ENCODE measurements at places on chromosomes 12 and 14.

DNA sequence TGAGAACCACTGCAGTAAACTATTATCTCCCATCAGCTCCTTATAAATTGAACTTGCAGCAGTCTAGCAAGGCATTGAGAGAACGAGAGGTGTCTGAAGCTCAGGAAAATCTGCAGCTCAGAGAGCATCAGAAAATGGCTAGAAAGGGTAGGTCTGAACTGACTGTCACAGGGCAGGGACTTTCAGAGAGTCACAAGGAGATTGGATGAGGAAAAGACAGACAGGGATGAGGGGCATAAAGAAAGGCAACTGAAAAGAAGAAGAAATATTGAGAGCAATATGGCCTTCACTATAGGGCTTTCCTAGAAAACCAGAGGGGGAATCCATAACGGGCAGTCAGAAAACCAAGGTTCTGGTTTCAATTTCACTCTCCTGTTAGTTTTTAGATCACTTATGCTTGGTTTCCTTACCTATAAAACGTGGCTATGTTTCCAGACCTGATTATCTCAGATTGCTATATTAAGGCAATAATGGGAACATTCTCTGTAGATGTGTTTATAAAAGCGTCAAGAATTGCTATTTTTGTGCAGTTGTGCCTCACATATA lies 40.9 kb downstream of the PDE6H start:
- DNase-seq, result no peak

GRCh38 chr14:68655021-68655831 lies 137.6 kb downstream of the ZFP36L1 start:
- DNase-seq, result no peak

GRCh38 chr14:70808416-70809224 lies 693 bp downstream of the MAP3K9 start:
- DNase-seq, result no peak

DNA sequence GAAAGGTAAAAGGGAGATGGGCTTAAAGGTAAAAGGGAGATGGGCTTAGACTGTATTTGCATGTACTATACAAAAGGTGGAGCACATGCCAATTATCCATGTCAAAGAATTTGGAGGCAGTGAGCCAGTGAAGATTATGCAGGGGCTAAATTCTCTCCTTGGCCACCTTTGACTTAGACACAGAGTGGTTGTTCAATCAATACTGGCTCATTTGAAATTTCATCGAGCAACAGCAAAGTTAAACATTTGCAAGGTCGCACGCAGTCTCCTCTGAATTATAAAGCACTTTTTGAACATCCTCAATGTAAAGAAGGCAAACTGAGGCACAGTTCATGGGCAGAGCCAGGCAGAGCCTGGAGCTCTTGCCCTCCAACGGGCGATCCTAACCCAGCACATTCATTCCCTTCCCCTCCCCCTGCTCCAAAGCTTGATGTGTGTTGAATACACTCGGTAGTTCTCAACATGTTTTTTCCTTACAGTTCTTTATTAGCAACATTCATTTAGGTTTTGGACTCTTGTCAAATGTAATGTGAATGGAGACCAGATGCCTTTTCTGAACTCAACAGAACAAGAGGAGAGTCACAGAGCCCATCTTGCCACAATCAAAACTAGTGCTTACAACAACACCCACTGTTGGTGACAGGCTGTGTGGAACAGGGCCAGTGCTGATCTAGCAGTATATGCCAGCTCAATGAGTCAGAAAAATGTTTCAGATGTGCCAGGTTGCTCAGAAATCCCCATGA lies 169.7 kb upstream of the G2E3 start:
- DNase-seq, result no peak

- DNase-seq, result no peak
These were observed at the start of gene PAH for GRCh38 chr12:102917026-102917787. Gene PAH, minus strand, starts transcription at chr12:102917244. Its CDS starts 114 bp downstream, at chr12:102917130.

DNA sequence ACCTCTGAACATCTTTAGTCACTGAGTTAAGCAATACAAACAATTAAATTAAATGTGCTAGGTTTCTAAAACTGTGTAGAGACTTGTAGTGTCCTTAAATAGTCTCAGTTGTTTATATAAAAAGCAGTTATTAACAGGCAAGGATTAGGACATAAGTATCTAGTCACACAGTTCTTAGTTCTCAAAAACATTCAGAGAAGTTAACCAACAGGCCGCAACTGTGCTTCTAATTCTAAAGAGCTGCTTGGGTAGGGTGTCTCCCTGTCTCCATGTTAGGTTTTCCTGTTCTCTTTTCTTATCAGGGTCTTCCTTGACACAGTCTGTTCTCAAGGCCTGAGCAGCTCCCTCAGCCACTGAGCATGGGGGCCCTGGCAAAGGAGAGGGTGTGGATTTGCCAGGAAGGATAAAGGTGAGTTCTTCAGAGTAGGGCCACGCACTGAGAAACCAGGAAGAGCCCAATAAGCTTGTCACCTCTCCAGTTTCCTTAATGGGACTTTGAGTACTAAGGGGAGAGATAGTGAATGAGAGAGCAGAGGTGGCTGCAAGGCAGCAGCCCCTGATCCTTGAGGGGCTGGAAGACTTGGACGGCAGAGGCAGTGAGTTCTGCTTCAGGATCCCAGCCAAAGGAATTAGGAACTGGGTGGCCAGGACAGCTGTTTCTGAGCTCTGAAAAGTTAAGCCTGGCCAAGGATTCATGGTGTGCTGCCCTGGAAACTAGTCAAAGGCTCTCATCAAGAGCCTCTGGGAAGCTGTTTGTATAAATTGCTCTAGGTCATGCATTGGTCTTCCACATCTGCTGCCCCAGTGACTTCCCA lies 177.3 kb downstream of the MYRFL start:
- DNase-seq, result no peak

GRCh38 chr14:20934148-20934762 lies 21.0 kb upstream of the RNASE2 start:
- DNase-seq, result peak; percentile 3

GRCh38 chr14:79749065-79749464 lies 462.2 kb downstream of the DIO2 start:
- DNase-seq, result no peak

GRCh38 chr12:60926256-60926655 lies 1330.4 kb downstream of the SLC16A7 start:
- DNase-seq, result no peak

GRCh38 chr14:38958589-38958988 lies 144.4 kb downstream of the SEC23A start:
- DNase-seq, result no peak

DNA sequence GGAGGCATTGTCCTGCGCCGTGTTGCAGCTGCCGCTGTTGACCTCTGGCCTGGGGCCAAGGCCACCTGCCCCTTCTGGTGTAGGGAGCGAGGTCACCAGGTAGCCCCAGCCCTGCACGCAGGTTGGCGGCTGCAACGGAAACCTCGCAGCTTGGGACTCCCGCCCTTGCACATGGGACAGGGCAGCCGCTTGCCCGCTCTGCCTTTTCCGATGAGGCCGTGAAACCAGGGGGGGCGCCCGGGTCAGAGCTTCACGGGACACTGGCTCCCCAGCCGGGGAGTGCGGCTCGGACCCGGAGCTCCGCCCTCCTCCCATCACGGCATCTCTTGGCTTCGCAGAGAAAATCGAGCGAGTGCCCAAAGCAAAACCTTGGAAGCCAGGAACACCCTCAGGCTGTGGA lies 25.4 kb downstream of the DNAH10 start:
- no peak for DNase-seq

DNA sequence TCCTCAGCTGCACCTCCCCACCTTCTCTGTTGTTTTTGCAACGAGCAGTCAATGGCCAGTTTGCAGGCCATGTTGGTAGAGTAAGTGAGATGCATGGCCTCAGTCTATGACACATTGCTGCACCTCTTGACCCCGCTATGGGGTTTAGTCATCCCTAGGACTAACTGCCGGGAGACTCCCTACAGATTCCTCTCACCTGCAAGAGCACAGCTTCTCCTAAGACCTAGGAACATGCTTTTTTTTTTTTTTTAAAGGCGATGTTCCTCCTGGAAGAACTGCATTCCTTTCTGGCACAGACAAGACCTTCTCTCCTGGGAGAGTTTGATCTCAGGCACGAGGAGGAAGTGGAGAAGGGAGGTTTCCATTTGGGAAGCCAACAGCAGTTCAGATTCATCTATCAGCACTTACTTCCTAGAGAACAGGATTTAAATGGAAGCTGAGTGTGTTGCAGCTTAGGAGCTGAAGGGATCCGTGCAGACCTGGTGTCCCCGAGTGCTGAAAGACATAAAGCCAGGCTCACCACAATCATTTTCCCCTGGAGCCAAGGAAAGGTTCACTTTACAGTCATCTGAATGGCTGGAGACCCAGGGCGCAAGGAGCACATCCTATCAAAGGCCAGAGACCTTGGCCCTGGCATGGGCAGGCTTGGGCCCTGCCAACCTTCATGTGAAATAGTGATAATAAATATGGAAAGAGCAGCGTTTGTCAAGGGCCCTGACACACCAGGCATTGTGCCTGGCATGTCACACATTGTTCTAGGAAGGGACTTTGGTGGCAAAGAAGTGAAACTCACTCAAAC lies 104.1 kb downstream of the LGMN start:
- peak; percentile 83 for DNase-seq

DNA sequence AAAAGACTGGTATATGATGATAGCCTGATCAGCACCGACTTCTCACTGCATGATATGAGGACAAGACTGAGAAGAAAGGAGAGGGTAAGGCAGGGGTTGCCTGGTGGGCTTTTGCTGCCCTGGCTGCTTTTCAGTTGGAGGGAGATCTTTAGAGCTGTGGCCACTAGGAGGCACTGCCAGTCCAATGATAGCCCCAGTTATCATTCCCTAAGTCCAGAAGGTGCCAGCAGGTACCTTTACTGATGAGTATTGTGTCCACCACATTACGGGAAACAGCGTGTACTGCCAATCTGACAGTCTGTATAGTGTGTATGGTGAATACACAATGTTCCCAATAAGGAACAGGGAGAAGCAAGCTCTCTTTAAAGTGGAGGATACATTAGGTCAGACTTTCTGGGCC lies 55.8 kb upstream of the CCDC175 start:
- peak; percentile 37 for DNase-seq

GRCh38 chr14:93481758-93482157 lies 51.0 kb downstream of the UNC79 start:
- no peak for DNase-seq

DNA sequence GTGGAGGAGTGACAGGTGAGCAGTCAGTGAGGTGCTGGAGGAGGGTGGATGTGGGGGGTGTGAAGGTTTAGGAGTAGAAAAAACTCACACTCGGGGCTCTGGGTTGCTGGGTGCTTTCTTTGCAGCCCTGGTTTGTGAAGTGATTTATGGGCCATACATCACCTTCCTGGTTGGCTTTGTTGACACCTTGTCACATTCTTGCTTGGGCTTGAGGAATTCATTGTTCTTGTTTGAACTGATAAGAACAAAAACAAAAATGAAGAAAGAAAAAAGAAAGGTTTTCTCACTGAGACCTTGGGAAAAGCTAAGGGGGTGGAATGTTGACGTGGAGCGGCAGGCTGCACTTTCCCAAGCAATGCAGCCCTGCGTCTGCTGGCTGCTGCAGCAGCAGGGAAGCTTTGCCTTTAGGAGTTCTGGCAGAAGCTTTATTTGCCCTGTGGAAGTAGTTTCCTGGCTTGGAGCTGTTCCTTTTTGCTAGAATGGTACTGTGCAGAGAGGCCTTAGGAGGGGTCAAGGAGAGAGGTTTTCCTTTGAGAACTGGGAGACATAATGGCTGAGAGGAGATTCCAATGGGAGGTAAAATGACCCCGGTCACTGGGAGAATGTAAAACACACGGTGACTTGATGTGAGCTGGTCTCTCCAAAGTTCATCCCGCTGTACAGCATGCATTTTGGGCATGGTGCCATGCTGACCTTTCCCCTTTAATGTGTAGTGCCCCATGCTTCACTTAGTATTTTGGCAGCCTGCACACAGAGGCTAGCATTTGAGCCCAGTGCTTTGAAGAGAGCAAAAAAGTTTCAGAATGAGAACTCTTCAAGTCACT lies 52.8 kb downstream of the HMGA2 start:
- no peak for DNase-seq

DNA sequence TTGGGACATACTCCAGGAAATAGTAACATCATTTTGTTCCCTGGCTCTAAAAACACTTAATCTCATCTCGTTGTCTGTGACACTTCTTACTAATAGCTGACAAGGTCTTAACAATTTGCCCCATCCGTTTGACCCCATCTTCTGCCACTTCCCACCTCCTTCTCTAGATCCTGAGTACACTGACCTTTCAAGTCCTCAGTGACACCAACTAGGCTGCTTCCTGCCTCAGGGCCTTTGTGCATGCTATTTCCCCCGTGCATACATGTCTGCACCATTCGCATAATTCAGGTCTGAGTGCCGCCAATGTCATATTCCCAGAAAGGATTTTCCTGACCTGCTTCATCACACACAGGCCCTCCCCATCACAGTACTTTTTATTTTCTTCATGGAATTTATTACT lies 70.6 kb upstream of the CCND2 start:
- no peak for DNase-seq

- no peak for DNase-seq
These were observed 208.7 kb downstream of the EGLN3 start for GRCh38 chr14:33742166-33742565.

DNA sequence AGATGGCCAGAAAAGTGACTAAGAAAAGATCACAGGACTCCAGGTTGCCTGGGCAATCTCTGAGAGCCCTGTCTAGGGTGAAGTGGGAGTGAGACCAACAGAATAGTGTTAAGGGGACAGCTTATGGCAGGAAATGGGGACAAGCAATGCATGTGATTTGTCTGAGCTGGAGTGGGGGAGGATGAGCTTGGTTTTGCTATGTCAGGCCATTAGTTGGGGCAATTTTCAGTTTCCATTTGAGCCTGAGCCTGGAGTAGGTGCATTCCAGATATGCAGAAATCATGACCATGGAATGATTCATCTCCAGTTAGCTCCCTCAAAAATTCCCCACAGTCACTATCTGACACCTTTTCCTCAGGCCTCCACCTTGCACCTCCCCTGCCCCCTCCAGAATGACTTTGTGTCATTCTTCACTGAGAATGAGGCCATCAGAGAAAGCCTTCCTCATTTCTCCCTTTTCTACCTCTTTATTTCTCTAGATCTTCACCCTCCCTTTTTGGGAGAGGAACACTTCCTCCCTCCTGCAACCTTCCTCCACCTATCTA lies 150.9 kb upstream of the PLEKHG7 start:
- peak; percentile 32 for DNase-seq

DNA sequence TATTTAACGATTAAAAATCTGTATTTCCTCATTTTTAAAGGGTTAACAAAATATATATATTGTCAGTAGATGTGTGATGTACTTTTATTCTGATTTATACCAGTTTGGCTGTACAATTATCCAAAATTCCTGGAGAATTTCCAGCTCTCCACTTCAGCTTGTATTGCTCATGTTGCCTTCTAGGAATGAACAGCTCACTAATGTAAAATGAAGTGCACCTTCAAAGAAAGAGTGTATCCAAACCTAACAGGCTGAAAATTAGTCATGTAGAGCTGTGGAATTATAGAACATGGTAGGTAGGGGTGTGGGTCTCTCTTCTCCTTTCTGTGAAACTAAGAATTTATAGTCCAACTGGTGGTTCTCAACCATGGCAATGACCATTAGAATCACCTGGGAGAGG lies 362.0 kb downstream of the ETNK1 start:
- no peak for DNase-seq
